ENCODE measurements at places on chromosomes 4 and X.
A peak's percentile ranks its signal among the peaks of the same experiment; 100 is the strongest.

DNA sequence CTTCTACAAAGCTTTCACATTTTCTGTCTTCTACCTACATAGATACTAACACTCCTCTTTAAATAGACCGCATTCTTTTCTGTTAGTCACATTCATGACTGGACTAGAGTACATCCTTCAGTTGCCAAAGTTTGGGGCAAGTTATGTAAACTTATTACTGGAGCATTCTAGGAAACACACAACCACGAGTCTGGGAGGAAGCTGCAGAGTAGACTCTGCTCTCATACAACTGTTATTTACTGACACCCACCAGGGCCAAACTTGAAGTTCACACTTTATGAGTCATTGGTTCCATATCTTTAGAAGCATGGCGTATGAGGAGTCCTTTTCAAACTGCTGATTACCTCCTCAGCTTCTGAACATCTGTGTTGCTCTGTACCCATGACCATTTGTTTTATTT lies 87.0 kb downstream of the RNF150 start:
- DNase-seq: no peak

GRCh38 chrX:10634392-10635161 lies 14.2 kb upstream of the MID1 start:
- DNase-seq: no peak

GRCh38 chrX:40871385-40872082 lies 136.2 kb upstream of the MED14 start:
- DNase-seq: peak; percentile 72

GRCh38 chr4:129929052-129929451 lies 833.1 kb downstream of the C4orf33 start:
- no peak for DNase-seq

- no peak for DNase-seq
These were observed 224.9 kb upstream of the PCDH7 start for GRCh38 chr4:30495251-30495650.

GRCh38 chr4:165138843-165139242 lies 26.2 kb upstream of the TMEM192 start:
- no peak for DNase-seq

Data from activated naive CD4-positive, alpha-beta T cell treated with anti-CD3 and anti-CD28 coated beads for 36 hours (primary cell).